AG09319 (cell line): ENCODE measurements at places on chromosomes 6 and 20.

GRCh38 chr6:29537714-29538403 is 21.7 kb downstream of the UBD start:
- no peak for DNase-seq

DNA sequence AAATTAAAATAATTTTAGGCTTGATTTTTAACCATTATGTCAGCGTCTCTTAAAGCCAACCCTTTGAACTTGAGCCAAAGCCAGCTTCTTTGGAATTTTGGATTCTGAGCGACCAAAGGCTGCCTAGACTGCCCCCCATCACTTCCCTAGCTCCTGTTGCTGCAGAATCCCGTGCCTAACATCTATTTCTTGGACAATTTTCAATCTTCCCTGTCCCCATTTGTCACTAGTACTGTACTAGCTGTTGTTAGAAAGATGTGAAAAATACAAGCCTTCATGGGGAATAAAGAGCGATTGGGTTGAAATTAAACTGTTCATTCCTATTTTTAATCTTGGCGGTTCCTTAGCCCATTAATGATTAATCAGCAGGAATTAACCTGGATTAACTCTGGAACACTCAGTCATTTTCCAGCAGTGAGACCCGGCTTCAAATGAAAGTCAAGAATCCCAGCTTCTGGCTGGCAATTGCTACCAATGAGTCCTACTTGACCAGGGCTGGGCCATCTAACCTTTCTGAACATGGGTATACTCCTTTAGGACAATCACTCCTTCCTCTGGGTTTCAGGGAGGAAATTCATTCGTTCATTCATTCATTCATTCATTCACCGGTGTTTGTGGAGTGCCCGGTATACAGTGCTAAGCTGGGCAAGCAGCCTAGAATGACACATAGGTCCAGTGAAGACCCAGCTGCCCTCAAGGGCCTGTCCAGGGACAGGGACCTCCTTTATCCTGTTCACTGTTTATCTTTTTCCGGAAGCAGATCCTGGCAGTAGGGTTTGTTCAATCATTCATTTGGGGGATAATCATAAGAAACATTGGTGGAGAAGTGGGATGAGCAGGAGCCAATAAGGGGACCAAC is 1.4 kb upstream of the RRBP1 start:
- no peak for DNase-seq

DNA sequence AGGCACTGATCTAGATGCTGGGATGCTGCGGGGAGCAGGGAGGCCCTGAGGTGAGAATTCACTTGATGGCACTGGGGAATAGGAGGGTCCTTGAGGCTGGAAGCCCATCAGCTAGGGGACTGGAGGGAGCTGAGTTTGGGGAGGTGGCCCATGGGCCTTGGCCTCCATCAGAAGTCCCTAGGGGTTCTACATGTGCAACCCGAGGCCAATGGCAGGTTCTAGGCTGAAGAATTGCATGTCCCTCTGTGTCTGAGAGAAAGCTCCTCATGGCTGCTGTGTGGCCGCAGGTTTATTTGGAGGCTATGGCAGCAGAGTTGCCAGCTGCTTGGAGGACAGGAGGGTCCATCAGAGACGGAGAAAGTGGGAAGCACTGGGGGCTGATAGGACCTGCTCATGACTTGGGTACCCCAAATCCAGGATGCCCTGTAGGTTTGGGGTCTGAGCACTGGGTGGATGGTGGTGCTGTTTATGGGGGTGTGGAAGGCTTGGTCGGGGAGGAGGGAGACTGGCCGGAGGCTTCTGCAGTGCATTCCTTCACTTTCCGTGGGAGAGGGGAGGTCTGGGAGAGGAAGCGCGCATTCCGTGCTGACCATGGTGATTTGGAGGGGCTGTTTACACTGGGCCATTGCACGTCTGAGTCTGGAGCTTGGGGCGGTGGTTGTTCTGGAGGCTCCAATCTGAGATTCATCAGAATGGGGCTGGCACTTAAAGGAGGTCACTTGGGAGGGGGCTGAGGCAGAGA is 24.8 kb upstream of the PHACTR3 start:
- DNase-seq = no peak

GRCh38 chr6:167210375-167211294 is 52.9 kb upstream of the GPR31 start:
- no peak for DNase-seq

DNA sequence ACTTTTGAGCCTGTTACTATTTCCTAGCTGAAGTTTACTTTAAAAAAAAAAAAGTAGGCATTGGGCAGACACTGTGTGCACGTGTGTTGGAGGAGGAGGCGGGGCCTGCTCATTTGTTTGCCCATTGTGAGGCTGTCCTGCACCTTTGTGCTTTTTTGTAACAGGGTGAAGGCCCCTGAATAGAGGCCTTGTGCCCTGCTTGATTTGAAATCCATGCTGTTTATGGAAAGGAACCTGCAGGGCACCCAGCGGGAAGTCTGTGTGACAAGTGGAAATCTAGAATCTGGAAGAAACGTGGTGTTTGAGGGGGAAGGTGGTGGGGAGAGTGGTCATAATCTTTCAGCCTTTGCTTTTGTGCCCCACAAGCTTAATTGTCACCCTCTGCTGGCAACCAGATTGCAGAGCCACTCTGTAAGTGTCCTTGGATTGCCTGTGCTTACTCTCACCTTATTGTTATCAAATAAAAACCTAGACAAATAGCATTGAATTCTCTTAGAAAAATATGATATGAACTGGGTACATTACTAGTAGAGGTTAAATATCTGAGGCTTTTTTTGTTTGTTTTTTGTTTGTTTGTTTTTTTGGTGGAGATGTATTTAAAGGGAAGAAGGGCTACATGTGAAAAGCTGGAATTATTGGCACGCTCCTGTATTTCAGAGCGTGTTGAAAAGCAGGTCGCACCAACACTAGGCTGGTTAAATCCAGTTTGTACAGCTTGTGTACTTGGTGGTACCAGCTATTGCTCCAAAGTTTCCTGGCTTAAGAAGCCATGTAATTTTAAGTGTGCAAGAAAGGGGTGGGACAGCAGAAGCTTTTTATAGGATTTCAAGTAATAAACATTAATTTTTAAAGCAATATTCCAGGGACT is 156.3 kb downstream of the ARID1B start:
- no peak for DNase-seq

DNA sequence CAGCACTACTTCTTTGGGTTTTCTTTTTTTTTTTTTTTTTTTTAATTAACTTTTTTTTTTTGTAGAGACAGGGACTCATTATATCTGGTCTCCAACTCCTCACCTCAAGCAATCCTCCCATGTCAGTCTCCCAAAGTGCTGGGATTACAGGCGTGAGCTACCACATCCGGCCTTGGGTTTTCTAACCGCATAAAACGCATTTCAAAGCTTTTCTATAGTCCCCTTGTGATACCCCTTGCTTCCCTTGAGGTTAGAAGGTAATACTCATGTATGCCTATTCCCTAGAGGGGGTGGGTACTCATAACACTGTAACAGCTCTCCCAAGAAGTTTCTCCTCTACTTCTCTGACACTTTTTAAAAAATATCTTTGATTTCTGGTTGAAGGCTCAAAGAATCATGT is 23.9 kb upstream of the ASCC3 start:
- DNase-seq = no peak

- DNase-seq = no peak
Measured at GRCh38 chr20:41316051-41316450, 1.5 kb downstream of the ZHX3 start.

- DNase-seq = no peak
Measured at GRCh38 chr6:156718647-156719394, 58.4 kb upstream of the ARID1B start.

- no peak for DNase-seq
Measured at GRCh38 chr6:167811442-167812087, 15.1 kb upstream of the AFDN start.

DNA sequence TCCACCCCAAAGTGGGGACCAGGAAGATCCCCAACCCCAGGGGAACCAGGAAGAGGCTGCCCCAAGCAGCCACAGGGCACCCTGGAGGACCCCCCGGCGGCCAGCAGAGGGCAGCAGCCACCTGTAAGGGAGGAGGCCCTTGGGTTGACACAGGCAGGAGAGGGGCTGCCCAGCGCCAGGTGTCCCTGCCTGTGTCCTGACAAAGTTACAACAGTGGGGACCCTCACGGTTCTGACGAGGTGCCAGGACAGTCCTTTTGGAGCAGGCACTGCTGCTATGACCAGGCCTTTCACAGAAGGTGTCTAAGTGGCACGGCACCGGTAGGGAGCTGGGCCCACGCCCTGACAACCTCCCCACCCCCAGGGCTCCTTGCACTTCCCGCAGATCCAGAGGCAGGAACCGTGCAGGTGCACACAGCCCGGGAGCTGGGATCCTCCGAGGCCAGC is 176.7 kb downstream of the BMP7 start:
- no peak for DNase-seq

DNA sequence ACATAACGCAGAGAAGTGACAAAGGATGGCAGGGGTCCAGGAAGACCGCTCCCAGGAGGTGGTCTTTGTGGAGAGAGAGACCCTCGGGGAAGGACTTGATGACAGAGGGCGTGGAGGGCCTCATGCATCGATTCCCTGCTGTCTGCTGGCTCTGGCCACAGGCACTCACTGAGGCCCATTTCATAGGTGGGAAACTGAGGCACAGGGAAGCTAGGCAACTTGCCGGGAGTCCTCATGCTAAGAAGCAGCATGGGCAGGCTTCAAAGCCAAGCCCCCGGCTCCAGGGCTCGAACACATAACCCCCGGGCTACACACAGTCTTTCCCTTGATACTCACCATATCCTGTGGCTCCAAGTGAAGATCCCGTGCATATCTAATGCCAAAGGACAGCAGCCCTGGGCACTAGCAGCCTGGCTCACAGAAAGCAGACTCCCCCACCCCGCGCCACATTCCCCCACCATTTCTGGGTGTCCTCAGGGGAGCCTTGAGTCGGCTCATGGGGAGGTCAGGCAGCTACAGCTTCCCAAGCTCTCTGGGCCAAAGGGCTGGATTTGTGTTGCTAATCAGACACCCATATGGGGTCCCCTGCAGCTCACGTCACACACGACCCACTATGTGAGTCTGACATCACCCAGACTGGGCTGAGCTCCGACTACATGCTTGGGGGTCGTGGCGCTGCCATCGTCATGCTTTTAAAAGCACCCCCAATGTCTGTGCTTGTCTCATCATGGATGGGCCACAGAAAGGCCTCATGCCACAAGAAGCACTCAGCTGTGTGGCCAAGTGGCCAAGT is 130.9 kb upstream of the PMEPA1 start:
- DNase-seq = no peak

- no peak for DNase-seq
Measured at GRCh38 chr6:24080711-24081110, 45.3 kb upstream of the NRSN1 start.

- no peak for DNase-seq
Measured at GRCh38 chr20:50039706-50040431, 57.1 kb downstream of the SNAI1 start.

GRCh38 chr6:38933426-38933825 is 115.2 kb upstream of the GLP1R start:
- DNase-seq = no peak
